ENCODE measurements at places on chromosomes 1 and 21.

DNA sequence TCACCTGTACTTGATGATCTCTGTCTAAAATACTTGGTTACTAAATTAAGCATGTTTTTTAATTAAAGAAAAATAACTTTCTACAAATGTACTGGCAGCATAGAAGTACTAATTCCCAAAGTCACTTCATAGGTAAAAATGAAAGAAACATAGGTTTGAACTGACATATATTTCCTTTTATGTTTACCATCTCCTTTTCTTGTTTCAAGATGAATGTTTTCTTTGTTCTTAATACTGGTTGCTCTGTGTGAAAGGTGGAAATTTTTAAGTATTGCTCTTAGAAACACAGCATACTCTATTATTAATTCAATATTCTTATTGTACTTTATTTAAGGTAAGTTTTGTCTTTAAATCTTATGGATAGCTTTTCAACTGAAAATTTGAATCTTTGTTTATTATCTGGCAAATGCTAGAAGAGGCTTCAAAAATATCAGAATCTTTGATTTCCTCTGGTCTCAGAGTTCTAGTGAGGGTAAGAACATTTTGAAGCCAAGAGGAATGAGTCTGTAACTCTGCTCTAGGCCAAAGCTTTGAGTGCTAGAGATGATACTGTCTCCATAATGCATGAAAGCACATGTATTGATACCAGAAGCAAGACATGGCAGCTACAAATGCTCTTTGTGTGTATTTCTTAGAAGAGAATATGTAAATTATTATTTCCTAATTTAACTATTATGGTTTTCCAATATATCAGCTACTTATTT, 18.2 kb downstream of the RRP15 start:
- DNase-seq: no peak

- DNase-seq: no peak
These were observed 76.0 kb downstream of the CAMK2N1 start for GRCh38 chr1:20409971-20410370.

DNA sequence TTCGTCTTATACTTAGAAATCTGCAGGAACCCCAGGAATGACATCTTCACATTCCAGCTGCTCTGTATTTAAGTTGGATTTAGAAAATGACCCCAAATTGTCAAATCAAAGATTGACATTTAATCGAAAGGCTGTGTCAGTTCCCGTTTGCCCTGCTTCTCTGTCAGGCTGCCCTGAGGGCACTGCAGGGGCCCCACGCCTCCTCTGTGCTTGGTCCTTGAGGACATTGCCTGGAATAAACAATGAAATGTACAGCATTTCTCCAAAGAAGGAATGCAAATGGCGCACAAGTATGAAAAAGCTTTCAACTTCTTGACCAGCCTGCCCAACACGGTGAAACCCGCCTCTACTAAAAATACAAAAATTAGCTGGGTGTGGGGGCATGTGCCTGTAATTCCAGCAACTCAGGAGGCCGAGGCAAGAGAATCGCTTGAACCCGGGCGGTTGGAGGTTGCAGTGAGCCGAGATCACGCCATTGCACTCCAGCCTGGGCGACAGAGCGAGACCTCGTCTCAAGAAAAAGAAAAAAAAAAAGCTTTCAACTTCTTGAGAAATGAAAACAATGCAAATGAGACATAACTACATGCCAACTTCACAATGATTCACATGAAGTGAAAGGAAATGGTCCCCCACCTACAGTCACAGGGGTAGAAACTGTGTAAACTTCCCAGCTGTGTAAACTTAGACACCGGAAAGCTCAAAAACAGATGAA, 3.0 kb downstream of the TMPRSS3 start:
- DNase-seq: no peak

GRCh38 chr1:118985640-118986554, 2.2 kb downstream of the TBX15 start:
- no peak for DNase-seq

DNA sequence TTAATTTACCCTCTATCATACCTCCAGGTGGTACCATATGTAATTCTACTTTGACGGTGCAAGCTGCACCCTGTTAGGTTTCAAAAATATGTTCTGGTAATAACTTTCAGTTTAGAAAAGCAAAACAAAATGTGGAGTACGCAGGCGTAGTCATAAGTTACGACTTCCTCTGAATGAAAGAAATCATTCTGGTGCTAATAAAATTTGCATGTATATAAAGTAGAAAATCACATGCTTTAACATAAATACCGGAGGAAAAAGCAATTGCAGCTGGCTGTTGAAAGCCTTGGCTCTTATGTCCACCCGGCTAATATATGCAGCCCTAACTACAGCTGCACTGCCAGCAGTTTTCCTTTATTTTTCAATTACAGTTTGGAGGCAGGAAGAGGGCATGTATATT, 65.2 kb upstream of the TMPRSS15 start:
- no peak for DNase-seq

- no peak for DNase-seq
These were observed 350.2 kb downstream of the SMYD3 start for GRCh38 chr1:246156847-246157246.

DNA sequence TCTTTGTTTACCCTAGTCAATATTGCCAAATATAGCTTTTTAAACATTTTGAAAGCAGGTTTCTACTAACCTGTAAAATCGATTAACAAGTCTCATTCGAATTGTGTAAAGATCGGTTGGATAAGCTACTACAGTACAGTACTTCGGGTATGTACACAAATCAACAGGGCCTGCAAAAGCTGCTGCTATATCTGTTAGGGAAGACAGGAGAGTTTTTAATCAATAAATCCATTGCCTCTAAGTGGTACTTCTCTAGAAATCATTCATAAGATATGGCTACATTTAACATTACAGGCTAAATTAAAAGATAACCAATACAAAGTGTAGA, 34.8 kb upstream of the PSMG1 start:
- DNase-seq: no peak

GRCh38 chr1:155081472-155082300, 3.0 kb downstream of the EFNA3 start:
- no peak for DNase-seq
